ENCODE measurements at places on chromosomes 4 and X. TPM values are rescaled to one million over a fixed set of nuclear protein-coding genes. Genes with fewer than 3 reads are reported as not detected.

- no peak for DNase-seq
Observed at GRCh38 chr4:67366311-67366861, 178.9 kb downstream of the CENPC start.

The GAB3 gene
- polyA plus RNA-seq = 2.2 TPM

GRCh38 chrX:81280148-81280547 is 78.2 kb downstream of the SH3BGRL start:
- DNase-seq = no peak

- no peak for DNase-seq
Observed at GRCh38 chrX:73647212-73647611, 84.2 kb downstream of the CHIC1 start.

DNA sequence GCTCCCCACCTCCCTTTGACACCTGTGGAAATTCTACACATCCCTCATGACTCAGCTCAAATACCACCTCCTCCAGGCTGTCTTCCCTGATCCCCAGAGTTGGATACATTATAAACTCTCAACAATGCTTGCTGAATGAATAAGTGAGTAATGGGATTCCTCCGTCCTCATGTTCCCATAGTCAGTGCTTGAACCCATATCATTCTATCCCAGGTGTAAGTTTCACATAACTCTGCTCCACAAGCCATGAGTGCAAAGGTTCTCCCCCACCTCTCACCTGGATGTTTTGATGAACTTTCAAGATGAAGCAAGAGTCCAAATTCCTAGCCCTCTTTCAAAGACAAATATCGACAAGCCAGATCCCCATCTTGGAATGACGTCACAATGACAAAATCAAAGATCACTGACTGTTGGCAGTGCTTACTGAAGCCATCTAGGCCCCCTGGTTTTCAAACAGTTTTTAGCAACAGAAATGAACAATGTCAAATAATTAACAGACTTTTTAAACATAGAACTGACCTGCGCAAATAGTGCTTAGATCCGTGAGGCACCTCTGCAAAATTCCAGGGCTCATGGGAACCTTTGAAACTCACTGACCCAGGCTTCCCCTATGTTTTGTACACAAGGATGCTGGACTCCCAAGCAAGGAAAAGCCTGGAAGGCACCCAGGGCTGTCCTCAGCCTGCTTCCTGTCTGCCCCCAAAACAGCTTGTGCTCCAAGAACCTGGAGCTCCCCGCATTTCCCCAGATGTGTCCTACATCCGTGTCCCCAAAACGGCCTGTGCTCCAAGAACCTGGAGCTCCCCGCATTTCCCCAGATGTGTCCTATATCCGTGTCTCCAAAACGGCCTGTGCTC is 4.0 kb downstream of the SLC2A9 start:
- DNase-seq = no peak

- no peak for DNase-seq
Observed at GRCh38 chr4:121824950-121825349, 1.3 kb upstream of the CCNA2 start.

The CSAG1 gene
- not detected for polyA plus RNA-seq

DNA sequence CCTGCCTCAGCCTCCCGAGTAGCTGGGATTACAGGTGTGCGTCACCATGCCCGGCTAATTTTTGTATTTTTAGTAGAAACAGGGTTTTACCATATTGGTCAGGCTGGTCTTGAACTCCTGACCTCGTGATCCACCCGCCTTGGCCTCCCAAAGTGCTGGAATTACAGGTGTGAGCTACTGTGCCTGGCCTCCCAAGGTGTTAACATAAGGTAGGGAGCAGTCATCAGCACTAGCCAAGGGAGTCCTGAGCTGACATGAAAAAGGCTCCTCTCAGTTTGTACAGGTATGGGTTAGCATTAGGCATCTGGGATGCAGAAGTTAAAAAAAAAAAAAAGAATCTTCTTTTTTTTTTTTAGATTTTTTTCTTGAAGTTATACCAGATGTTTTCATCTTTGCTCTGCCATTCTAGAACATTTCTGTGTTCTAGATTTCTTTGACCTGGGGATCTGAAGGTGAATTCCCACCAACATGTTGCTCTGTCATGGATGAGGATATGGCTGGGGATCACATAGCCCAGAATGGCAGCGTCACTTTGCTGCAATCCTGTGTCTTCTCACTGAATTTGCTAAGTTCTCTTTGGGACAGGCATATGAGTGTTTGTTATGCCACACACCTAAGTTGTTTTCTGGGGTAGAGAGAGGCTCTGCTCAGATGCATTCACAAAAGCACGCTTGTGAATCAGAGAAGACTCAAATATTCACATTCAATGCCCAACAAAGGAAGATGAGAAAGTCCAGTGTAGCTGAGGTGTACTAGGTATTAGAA is 24.4 kb upstream of the PLA2G12A start:
- no peak for DNase-seq

- DNase-seq = no peak
Observed at GRCh38 chrX:147935156-147935758, 23.5 kb downstream of the FMR1 start.

The RTL3 gene
- 0.03 TPM for polyA plus RNA-seq

The AADAT gene
- 6.0 TPM for polyA plus RNA-seq

GRCh38 chr4:185955151-185955770 is 113.7 kb upstream of the TLR3 start:
- no peak for DNase-seq

DNA sequence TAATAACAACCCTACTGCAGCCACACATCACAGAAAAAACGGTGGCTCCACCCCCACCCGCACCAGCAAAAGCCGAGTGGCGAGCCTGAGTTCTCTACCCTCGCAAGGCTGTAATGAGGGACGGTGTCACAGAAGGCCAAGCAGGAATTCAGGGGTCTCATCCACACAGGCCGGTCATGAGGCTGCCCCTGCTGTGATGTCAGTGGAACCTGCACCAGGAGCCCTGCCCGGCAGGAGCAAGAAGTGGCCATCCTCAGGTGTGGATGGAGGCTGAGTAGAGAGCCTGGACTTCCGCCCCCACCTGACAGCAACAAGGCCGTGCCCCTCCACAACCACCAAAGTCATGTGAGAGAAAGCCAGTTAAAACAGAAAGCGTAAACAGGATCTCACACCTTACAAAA is 20.6 kb downstream of the LYAR start:
- DNase-seq = no peak

DNA sequence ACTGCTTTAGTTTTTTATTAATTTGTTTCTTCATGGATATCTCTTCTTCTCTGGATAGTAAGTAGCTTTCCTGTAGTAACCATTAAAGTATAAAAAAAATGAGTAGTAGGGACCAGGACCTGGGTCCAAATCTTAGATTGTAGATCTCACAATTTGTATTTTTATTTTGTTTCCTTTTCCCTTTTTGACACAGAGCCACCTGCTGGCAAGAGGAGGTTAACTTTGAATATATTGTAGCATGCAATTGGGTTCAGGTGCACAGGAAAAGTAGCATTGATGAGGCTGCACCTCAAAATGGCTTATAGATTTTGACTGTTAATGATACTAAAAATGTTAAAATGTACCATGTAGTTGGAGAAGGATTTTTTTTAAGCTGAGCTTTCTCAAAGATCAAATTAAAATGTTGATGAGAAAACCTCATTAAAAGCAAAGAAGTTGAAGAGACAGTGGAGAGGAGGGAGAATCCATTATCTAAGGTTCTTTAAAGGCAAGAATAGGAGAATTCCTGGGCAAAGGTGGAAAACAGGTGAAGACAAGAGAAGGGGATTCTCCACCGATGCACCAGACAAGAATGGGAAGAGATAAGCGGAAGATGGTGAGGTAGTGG is 48.3 kb upstream of the HPGDS start:
- DNase-seq = no peak

- no peak for DNase-seq
Observed at GRCh38 chr4:113743690-113744089, 17.8 kb downstream of the CAMK2D start.

GRCh38 chr4:62133101-62133897 is 933.2 kb downstream of the ADGRL3 start:
- no peak for DNase-seq

The TAPT1 gene
- polyA plus RNA-seq = 22.5 TPM

The MID2 gene
- polyA plus RNA-seq = 14.1 TPM

DNA sequence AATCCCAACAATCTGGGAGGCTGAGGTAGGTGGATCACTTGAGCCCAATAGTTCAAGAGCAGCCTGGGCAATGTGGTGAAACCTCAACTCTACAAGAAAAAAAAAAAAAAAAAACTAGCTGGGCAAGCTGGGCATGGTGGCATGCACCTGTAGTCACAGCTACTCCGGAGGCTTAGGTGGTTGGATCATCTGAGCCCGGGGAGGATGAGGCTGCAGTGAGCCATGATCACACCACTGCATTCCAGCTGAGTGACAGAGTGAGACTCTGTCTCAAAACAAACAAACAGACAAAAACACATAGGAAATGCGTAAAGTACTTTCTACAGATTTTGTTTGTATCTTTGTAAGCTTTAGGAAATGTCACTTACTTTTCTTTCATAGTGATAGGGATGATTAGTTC is 307.2 kb upstream of the NR3C2 start:
- DNase-seq = no peak

The TMEM156 gene
- 0.53 TPM for polyA plus RNA-seq
